ENCODE measurements at places on chromosomes 7 and 10.

- no peak for DNase-seq
These were observed 120.9 kb downstream of the SEMA3D start for GRCh38 chr7:85065888-85066485.

- DNase-seq = no peak
These were observed 46.2 kb downstream of the JAKMIP3 start for GRCh38 chr10:132111871-132112341.

DNA sequence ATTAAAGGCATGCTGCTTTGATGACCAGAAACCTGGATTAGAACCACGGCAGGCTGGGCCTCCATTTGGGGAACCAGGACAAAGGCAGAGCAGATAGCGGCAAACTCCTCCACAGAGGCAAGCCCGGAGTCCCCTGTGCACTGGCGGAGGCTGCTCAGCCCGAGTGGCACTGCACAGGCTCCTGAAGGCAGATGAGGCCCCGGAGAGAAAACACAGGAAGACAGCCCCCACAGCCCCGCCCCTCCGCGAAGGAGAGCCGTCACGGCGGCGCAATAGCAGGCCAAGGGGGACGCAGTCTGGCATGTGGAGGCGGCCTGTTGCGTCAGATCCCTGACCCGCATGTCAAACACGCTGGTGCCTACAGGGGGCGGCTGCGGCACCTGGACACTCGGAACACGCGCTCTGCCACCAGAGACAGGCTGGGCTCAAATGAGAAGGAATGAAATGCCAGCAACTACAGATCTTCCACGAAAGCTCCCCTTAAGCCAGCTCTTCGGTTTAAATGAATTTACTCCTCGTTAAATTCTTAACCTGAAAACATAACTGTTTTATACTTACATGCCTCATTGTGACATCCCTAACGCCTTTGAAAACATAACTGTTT is 128.5 kb downstream of the MAD1L1 start:
- peak; percentile 87 for DNase-seq

- no peak for DNase-seq
These were observed 517 bp downstream of the SRGN start for GRCh38 chr10:69088471-69088769.

DNA sequence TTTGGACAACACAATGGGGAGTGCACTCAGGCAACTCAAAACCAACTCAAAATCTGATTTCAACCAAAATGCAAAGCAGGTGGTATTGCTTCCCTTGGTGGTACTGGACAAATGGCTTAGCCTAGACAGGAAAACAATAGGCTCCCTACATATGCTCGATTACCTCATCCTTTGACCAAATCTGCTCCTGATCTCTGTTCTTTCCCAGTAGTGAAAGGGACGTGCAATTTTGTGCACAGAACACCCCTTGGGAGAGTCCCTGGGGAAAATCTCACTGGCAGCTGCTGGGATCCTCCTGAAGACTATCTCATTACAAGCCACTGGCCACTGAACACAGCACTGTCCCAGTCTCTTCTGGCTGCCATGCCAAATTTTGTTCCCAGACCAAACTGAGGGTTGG is 149.2 kb upstream of the VSTM2A start:
- no peak for DNase-seq

GRCh38 chr7:15686957-15687545 is 568 bp upstream of the MEOX2 start:
- peak; percentile 8 for DNase-seq

DNA sequence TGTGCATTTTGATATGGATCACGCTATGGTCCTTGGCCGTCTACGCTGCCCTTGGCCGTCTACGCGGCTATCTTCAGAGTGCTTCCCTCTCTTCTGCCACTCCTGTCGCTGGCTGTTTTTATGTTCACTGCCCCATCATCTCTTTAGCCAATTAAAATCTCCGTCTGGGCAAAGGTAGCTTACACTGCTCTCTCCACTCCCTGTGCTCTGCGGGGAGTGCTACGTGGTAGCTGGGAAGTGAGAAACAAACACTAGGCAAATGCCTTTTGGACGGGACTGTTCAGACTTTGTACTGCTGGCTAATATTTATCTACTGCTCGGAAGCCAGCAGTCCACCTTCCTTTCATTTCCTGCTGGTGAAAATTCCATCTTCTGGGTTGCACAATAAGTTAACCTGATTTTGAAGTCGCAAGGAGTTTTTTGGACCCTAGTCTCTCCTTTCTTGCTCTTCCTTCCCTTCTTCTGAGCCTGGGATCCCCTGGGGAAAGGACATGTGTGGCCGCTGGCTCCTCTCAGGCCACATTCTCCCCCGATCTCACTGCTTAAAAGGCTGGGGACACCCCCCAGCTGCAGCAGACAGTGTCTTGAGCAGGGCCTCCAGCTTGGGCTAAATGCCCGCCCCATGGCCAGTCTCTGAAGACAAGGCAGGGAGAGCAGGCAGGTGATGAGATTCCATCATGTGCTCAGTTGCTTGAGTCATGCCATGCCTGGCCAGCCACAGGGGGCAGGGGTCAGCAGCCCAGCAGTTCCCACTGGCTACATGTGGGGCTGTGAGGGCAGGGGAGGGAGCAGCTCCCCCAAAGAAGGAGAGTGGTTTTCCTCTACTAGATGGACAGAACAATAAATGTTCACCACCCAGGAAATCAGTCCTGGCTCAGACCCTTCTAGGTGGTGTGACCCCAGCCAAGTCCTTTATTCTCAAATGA is 25.5 kb upstream of the RBM33 start:
- DNase-seq = peak; percentile 38

- DNase-seq = no peak
These were observed 51.4 kb downstream of the CELF2 start for GRCh38 chr10:11068861-11069633.

GRCh38 chr7:103932389-103932788 is 57.1 kb downstream of the RELN start:
- no peak for DNase-seq

DNA sequence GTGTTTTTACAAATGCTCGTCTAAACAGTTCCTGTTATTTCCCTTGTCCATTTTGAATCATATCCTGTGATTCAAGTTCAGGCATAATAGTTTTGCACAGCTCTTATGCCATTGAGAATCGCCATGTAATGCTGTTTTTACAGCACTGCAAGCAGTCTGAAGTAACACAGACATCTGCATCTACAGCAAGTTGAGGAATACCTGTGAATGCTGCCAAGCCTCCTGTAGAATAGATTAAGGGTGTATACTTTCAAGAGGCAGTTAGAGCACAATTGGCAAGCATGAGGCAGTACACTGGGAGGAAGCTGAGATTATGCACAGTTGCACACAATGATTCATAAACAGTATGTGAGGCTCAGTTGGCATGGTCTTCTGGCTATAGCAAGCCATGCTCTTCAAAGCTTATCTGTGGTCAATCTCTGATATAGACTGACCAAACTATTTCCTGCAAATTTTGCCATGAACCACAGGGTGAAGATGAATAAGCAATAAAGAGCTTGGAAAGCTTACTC is 121.9 kb upstream of the AKR1E2 start:
- no peak for DNase-seq

GRCh38 chr7:134179036-134180011 is 52.2 kb downstream of the LRGUK start:
- DNase-seq = no peak

GRCh38 chr10:91643700-91644099 is 10.8 kb upstream of the PPP1R3C start:
- no peak for DNase-seq

- DNase-seq = no peak
These were observed 136.4 kb downstream of the TMEM26 start for GRCh38 chr10:61316676-61317265.

DNA sequence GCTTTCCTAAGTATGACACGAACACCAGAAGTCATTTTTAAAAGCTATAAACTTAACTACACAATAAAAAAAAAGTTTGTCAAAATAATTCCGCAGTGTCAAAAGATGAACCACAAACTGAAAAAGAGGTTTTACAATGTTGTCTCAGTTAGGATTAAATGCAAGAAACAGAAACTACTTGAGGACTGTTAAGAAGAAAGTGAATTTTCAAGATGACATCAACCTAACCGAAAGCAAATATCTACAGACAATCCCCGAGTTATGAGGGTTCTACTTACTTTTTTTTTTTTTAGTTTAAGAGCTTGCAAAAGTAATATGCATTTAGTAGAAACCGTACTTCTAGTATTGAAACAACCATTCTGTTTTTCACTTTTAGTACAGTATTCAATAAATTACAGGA is 62.3 kb downstream of the TFPI2 start:
- no peak for DNase-seq

DNA sequence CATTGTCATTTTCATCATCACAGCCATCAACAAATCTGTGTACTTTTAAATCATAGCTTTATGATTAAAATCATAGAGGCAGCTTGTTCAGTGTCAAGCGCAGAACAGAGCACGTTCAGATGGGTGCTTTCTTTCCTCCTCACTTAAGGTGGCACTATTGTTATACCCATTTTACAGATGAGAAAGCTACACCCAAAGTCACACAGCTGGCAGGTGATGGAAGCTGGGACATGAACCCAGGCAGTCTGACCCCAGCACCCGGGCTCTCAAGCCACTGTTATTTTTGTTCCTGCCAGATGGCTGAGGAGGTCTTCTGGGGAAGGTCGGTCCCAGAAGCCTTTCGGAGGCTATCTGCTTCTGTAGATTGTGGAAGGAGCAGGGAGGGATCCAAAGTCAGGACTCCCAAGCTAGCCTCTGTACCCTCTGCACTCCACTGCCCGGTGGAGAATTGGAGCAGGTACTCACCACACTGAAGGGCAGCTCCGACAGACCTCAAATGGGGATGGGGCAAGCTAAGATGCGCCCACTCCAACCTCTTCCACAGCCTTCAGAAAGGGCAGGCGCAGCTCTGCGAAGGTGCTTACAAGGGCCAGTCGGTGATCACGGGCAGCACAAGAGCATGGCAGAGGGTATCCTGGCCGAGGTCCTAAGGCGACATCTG is 610 bp downstream of the AVPI1 start:
- DNase-seq = no peak

GRCh38 chr7:130152493-130153210 is 52.6 kb downstream of the TMEM209 start:
- peak; percentile 56 for DNase-seq

- no peak for DNase-seq
These were observed 203.6 kb upstream of the PRSS58 start for GRCh38 chr7:142461437-142461836.

DNA sequence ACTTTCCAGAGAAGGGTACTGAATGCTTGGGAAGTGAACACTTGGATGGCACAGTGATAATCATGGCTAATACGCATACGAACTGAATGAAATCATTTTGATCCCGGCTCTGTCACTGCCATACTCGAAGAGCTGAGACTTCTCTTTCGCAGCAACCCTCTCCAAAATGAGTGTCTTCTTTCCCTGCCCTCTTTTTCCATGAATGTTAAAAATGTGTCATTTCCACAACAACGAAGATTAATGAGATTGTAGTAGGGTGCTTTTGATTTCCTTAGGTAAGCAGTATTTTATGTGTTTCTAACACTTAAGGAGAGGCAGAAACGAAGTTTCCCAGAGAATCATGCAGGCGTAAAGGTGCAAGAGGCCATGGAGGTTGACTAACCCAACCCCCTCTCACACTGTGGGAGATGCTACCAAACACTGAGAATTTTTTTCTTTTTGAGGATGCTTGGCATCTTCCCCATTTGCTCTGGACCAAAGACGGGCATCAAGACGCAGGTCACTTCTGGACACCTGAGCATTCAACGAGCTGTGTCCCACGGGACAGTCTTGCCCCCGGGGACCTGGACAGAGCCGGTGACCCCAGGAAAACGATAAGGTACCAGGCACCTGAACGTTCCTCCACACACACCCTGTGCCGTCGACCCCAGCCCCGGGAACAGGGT is 823 bp downstream of the COPG2 start:
- DNase-seq = peak; percentile 17

- no peak for DNase-seq
These were observed 186.1 kb downstream of the MLLT10 start for GRCh38 chr10:21720090-21720489.

- no peak for DNase-seq
These were observed 40.2 kb downstream of the PDSS1 start for GRCh38 chr10:26737730-26738129.

GRCh38 chr10:95542761-95543160 is 18.4 kb downstream of the SORBS1 start:
- DNase-seq = no peak

GRCh38 chr10:78148216-78148960 is 114.7 kb downstream of the RPS24 start:
- DNase-seq = no peak

GRCh38 chr10:121735263-121735662 is 137.0 kb upstream of the FGFR2 start:
- no peak for DNase-seq

GRCh38 chr7:40526951-40527715 is 392.3 kb downstream of the SUGCT start:
- DNase-seq = no peak

- no peak for DNase-seq
These were observed 393.9 kb downstream of the NXPH1 start for GRCh38 chr7:8827329-8827728.

GRCh38 chr7:150388709-150389531 is 9.8 kb downstream of the ZNF775 start:
- no peak for DNase-seq

GRCh38 chr7:17713584-17713983 is 226.7 kb downstream of the SNX13 start:
- no peak for DNase-seq

DNA sequence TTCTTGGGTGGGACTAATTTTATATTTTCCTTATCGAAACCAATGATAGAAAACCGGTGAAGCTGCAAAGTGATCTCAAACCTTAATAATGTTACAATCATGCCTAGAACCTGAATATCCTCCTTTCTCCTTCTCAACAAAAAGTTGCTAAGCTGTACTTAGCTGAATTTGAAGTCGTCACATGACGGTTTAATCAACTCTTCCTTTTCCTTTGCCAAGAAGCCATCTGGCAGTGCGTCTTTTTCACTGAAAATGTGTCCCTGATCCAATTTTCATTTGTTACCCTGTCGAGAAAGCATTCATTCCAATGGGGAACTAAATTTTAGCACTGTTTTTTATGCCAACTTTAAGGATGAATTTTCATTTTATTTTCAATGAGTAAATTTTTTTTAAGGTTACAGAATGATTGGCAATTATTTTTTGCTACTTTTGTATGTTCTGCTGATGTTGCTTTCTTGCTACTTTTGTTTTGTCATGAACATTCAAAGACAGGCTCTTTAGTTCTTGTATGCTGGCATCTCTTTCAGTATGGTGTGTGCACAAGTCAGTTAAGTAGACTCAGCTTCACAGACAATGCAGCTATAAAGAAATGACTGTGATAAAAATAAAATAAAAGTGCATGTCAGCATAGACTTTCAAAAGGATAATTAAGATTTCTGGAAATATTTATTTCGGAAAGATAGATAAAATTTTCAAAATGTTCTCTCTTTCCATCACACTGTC is 980.0 kb downstream of the DNAJB9 start:
- DNase-seq = no peak

GRCh38 chr10:18418541-18419215 is 232.7 kb downstream of the NSUN6 start:
- no peak for DNase-seq

Data from renal pelvis (tissue), 12 donors.